Heart right ventricle (tissue), 16 donors: ENCODE measurements at places on chromosomes 2 and 18. TPM values are rescaled to one million over a fixed set of nuclear protein-coding genes. Genes with fewer than 3 reads are reported as not detected.

NIF3L1 gene
- total RNA-seq = 22.1 TPM

DNA sequence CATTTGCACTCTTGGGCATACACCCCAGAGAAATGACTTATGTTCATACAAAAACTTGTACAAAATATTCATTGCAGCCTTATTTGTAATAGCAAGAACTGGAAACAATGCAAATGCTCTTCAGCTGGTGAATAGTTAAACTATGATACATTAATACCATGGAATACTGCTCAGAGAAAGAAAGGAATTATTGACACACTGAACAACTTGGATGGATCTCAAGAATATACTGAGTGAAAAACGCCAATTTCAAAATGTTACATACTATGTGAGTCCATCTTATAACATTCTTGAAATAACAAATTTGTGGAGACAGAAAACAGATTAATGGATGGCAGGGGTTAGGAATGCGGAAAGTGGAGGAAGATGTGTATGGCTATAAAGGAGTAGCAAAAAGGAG lies 17.2 kb downstream of the LNPK start:
- DNase-seq = no peak

DNA sequence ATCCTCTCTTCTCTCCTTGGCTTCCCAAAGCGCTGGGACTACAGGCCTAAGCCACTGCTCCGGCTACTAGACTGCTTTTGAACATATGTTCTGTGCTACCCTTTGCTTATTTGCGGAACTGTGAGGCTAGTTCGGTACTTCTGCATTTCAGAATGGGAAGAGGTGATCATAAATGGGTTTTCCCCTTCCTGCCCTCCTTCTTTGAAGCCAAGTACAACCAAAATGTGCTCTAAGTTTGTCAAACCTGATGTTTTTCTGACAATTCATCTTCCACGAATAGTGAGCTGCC lies 1.7 kb upstream of the ESCO1 start:
- no peak for DNase-seq

MRPL30 gene
- 43.2 TPM for total RNA-seq

DNA sequence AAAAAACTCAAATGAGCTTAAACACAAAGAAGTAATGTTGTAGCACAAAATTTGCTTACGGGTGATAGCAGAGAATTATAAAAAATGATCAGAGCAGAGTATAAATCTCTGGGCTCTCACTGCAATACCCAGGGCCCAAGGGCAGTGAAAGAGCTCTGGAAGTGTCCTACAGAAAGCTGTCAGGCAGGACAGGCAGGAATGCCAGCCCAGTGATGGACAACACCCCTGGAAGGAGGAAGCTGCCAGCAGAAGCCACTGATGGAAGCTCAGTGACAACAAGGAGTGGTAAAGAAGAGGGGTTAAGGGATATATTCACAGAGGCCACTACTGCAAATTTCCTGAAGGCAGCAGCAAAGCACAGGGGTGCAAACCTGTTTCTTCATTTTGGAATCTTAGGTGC lies 214.9 kb downstream of the L3MBTL4 start:
- DNase-seq = no peak

DNA sequence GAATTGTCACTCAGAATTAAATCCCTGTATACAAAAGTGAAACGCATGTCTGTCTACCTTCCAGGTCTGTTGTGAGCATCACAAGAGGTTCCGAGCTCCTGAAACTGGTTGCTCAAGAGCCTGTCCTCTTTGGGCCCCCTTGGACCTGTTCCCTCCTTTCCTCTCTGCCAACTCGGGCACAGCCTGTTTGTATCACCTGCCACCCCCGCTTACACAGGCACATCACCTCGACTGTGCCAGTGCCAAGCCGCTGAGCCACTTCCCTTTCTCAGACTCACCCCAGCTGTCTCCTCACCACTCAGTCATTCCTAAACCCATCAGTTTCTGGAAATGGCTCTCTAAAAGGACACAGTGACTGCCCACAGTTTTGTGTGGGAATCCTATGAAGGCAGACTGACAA lies 3.1 kb downstream of the EFR3B start:
- no peak for DNase-seq

- DNase-seq = no peak
Measured at GRCh38 chr2:97714950-97715652, 1.7 kb downstream of the ZAP70 start.

DNA sequence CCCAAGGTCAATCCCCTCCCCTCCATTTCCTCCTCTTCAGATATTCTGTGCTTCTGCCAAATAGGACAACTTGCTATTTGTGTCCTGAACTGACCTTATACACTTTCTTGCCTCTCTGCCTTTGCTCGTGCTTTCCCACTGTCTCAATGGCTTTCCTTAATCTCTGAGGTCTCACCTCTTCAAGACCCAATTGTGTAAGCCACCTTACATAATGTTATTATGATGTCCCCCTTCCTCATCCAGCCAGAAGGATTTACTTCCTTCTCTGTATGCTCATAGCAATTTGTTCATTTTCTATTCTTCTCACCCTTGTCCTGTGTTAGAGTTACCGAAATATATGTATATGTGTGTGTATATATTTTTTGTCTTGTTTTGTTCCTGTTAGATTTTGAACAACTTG lies 26.9 kb upstream of the DARS1 start:
- DNase-seq = no peak

- DNase-seq = no peak
Measured at GRCh38 chr2:223908304-223908998, 36.7 kb downstream of the WDFY1 start.

GRCh38 chr18:55435592-55435991 lies 152.4 kb downstream of the TCF4 start:
- no peak for DNase-seq

CLEC4F gene
- total RNA-seq = not detected

DNA sequence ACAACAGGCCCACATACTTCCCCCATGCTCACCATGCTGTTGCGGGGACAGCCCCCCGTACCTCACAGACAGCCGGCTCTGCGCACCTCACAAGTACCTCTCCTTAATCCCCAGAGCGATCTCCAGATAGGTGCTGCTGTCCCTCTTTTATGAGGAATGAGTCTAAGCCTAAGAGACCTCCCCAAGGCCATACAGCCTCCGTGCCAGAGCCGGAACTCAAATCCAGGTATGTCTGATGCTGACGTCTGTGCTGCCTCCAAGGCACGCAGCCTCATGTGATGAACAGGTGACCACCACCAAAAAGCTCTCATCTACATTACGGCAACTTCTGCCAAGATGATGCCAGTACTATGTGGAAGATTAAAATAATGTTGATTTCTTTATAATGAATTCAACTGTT lies 85.2 kb downstream of the EIPR1 start:
- DNase-seq = no peak

NEU2 gene
- total RNA-seq = not detected
